Fibroblast of skin of left quadriceps (primary cell): ENCODE measurements at places on chromosomes 6 and 20.

DNA sequence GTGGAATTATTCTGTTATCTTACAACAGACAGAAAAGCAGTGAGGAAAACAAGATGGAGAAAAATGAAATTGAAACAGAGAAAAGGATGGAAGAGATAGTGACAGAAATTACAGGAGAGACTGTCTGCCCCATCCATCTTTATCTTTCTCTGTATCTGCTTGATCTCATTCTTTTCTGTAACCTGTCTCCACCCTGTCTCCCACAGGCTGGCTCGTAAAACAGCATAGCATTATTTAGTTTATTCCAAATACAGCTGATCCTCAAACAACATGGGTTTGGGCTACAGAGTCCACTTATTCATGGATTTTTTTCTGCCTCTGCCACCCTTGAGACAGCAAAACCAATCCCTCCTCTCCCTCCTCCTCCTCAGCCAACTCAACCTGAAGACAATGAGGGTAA, 482.3 kb upstream of the JARID2 start:
- no peak for DNase-seq

DNA sequence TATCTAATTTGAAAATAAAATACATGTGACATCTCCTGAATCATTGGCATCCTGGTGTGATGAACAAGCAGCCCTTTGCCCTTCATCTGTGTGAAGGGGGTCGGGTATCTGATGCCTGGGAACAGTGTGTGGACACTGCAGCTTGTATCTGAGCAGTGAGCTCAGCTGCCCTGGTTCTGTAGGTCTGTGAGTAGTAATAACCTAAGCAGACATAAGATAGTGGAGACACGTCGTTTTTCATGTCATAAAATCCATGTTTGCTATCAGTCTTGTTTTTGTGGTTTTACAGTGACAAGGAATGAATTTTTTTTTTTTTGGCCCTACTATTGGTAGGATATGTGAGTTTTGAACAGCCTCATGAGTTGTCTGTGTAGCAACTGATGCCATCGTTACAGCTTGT, 133.0 kb downstream of the JARID2 start:
- DNase-seq, result no peak

GRCh38 chr6:11241793-11242201, 9.3 kb upstream of the NEDD9 start:
- no peak for DNase-seq

GRCh38 chr6:33807606-33808005, 3.8 kb upstream of the MLN start:
- DNase-seq, result no peak
